ENCODE measurements at places on chromosomes 2 and 18.

GRCh38 chr2:45554073-45554741 lies 56.9 kb downstream of the SRBD1 start:
- DNase-seq: no peak

- no peak for DNase-seq
Observed at GRCh38 chr18:11163665-11164064, 14.3 kb upstream of the PIEZO2 start.

DNA sequence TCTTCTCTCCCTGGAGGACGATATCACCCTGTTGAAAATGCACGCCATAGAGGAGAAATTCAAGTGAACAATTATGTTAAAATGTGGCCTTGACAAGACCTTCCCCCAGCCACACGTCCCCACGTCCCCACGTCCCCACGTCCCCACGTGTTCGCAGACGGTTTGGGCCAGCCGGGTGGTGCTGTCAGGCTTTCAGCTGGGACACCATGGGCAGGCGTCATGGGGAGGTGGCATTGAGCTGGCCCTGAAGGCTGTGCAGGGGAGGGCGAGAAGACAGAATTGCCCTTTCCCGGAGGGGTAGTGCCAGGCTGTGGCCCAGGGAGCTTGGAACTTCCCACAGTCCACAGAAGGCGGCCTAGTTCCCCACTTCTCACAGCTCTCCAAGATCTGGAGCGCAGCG lies 240.7 kb upstream of the RAB6C start:
- DNase-seq: no peak

GRCh38 chr2:234620018-234620417 lies 123.1 kb upstream of the ARL4C start:
- DNase-seq: no peak

GRCh38 chr2:204180649-204181048 lies 244.1 kb downstream of the ICOS start:
- peak; percentile 56 for DNase-seq

GRCh38 chr18:25651553-25651952 lies 299.6 kb upstream of the ZNF521 start:
- DNase-seq: no peak

- DNase-seq: no peak
Observed at GRCh38 chr2:136905779-136906178, 140.4 kb downstream of the THSD7B start.

DNA sequence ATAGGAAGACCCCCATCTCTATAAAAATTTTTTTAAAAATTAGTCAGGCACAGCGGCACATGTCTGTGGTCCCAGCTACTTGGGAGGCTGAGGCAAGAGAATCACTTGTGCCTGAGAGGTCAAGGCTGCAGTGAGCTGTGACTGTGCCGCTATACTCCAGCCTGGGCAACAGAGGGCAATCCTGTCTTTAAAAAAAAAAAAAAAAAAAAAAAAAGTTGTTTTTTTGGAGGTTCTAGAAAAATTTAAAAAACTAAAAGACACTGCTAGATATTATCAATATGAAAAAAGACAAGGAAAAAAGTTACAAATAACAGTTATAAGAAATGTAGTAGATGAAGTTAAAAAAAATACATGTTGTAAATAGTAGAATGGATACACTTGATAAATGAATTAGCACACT lies 56.1 kb upstream of the C2orf15 start:
- peak; percentile 6 for DNase-seq

- no peak for DNase-seq
Observed at GRCh38 chr18:4587204-4587603, 132.1 kb upstream of the DLGAP1 start.

- no peak for DNase-seq
Observed at GRCh38 chr18:39666541-39666940, 2100.9 kb upstream of the CELF4 start.

- DNase-seq: no peak
Observed at GRCh38 chr18:56382541-56382940, 255.9 kb downstream of the TXNL1 start.

DNA sequence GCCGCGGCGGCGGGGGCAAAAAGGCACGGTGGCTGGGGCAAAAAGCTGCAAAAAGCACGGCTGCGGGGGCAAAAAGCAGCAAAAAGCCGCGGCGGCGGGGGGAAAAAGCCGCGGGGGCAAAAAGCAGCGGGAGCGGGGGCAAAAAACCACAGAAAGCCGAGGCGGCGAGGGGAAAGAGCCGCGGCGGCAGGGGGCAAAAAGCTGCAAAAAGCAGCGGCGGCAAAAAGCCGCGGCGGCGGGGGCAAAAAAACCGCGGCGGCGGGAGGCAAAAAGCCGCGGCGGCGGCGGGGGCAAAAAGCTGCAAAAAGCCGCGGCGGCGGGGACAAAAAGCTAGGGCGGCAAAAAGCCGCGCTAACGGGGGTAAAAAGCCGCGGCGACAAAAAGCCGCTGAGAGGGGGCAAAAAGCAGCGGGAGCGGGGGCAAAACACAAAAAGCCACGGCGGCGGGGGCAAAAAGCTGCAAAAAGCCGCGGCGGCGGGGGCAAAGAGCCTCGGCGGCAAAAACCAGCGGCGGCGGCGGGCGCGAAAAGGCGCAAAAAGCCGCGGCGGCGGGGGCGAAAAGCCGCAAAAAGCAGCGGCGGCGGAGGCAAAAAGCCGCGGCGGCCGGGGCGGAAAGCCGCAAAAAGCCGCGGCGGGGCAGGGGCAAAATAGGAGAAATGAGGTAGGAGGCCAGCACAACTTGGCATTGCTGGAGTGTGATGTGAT lies 123.4 kb downstream of the ANKRD30BL start:
- no peak for DNase-seq

- no peak for DNase-seq
Observed at GRCh38 chr2:5895284-5895683, 203.1 kb downstream of the SOX11 start.

DNA sequence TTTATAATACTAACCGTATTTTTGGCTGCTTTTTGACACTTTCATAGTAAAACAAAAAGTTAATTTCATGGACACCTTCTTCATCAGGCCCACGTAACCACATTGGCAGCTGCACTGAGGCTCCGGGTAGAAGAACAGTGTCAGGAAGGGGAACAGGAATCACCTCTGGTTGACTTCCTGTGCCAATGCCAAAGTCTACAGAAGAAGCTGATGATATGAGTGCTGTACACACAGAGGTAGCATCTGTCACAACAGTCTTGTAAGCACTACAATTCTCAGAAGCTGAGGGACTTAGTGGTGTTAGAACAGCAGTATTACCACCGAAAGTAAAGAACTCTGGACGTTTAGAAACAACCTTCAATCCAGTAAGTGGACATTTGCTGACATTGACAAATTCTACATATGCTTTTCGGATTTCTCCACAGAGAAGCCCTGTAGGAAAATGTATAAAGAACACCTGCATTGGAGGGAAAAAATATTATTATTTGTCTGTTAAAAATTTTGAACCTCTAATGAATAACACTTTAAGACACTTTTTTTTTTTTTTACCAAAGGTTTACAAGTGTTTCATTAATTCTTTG lies 85.3 kb downstream of the TRAPPC8 start:
- no peak for DNase-seq

DNA sequence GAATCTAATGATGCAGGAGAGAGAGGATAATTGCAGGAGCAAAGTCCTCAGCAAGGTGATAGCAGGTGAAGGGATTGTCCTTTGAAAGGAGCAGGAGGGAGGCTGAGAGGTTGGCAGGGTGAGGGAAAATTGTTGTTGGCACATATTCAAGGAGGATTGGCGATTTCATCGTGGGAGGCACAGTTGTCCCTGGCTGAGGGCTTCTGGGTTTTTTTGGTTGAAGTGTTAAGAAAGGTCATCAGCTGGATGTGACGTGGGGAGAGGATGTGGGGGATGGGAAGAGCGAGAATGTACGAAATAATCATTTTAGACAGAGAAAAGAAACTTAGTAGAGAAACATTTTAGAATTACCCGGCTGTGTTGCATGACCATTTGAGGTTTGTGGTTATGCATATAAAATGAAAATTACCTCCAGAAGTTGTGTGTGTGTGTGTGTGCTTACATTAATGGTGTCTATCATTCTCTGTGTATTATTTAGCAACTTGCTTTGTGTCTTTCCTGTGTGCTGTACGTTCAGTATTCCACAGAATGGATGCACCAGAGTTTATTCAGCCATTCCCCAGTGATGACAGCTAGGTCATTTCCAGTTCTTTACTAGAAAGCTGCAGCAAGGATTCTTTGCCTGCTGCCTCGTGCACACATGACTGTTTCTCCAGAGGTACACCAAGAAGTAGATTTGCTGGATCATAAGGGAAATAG lies 67.6 kb downstream of the SDC1 start:
- DNase-seq: no peak

GRCh38 chr2:16165518-16166326 lies 225.4 kb downstream of the MYCN start:
- no peak for DNase-seq

DNA sequence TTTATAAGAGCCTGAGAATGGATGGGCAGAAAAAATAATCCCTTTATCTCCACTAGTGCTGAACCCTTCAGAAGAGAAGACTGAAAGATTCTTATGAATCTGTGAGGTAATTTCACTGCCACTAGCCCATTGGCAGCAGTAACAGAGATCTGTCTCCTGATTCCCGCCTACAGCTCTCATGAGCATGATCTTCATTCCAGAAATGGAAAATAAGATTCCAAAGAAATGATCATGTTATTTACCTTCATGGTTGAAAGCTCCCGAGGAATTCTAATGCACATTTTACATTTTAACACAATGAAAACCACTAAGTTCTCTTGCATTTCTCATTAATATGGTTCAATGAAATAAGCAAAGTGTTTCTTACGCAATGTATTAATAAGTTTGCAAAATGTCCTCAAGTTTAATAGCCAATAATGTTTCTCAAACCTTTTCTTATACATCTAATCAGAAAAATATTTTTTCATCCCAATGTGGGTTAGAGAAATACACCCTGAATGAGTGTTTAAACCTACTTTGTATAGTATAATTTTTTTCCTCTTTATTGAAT lies 905.6 kb downstream of the TMEM182 start:
- no peak for DNase-seq

DNA sequence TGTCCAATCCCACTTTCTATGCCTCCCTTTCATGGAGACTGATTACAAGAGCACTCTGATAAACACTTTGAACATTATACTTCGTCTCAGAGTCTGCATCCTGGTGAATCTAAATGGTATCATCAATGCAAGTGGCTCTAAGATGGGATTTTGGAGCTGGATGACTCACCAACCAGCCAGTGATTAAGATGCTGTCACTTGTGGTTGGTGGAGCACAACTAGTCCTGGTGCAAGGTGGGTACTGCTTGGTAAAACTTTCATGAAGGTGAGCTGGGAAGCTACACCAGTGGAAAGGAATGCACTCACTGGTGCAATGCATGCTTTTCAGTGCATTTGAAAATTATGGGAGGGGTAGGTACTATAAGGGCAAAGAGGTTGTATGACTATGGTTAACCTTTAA lies 137.7 kb upstream of the TRIB2 start:
- no peak for DNase-seq

DNA sequence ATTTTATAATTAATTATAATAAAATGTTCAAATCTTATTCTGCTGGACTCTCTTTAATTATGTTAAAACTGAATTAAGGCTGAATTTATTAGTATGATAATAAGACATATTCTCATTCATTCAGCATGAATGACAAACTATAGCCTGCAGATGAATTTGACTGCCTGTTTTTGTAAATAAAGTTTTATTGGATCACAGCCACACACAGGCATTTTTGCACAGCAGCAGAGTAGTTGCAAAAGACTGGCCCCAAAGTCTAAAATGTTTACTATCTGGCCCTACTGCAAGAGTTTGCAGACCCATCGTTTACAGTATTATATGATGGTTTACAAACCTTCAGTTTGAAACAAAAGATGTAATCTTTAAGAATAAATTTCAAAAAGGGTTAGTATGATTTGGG lies 58.6 kb downstream of the RMDN2 start:
- no peak for DNase-seq

DNA sequence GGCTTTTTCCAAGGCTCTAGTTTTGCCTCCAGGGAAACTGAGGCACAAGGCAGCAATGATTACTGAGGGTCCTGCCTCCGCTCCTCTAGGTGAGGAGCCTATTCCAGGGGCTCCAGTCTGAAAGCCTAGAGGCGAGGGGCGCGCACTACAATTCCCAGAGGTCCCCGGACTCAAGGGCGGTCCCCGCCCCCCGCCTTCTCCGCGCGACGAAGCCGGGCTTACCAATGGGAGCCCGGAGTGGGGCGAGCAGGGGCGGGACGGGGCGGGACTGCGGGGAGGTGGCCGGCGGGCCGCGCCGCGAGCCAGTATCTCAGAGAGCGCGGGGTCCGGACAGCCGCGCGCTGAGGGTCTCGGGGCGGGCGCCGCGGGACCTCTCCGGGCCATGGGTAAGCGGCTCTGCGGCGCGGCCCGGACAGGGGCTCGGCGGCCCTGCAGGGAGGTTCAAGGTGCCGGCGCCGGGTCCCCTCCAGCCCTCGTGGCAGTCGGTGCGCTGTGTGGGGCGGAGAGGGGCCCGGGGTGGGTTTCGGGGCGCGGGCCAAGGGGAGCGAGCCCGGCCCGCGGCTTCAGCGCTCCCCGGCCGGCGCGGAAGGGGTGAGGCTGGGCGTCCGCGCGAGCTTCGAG lies at the start of gene ARID5A:
Gene ARID5A (plus strand): TSS at position 308 of the 621 bp plus-strand sequence. CDS start 75 bp downstream, at position 383.
- peak; percentile 60 for DNase-seq

DNA sequence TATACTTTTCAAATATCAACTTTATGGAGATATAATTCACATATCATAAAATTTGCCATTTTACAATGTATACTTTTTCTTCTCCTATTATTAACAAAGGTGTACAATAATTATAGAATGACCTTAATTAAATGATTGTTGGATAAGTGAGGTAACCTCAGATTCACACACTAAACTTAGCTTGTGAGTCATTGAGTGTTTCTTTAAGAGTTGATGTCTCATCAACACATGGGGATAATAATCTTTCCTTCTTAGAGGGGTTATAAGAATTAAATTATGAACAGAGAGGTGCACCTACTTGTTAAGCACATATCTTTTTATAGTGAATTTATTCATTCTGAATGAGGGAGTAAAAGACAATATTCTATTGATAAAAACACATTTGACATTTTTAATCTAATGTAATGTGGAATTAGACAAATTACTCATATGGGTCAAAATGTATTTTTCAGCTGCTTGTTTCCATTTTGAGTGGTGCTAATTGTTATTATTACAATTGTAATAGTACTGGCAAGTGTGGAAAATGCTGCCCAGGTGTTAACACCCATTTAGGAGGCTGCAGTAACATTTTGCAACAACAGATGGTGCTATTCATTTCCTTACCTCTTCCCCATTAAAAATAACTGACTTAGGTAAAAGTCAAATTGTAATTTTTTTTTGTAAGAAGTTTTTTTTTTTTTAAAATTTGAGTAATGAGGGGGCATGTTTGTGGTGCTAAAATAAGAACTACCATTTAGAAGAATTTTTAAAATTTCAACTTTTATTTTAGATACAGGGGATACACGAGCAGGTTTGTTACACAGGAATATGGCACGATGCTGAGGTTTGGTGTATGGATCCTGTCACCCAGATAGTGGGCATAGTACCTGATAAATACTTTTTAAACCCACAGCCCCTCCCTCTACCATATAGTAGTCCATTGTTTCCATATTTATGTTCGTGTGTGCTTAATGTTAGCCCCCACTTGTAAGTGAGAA lies 32.1 kb upstream of the DYNAP start:
- DNase-seq: no peak

DNA sequence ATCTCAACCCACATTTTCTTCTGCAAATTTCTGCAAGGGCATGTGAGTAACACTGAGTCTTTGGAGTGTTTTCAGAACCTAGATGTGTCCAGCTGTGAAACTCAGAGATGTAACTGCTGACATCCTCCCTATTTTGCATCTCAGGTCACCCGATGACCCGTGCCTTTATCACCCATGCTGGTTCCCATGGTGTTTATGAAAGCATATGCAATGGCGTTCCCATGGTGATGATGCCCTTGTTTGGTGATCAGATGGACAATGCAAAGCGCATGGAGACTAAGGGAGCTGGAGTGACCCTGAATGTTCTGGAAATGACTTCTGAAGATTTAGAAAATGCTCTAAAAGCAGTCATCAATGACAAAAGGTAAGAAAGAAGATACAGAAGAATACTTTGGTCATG lies 8.0 kb downstream of the UGT1A1 start:
- no peak for DNase-seq
